ENCODE measurements at places on chromosomes 12 and 14. TPM values are rescaled to one million over a fixed set of nuclear protein-coding genes. Genes with fewer than 3 reads are reported as not detected.

The FAM181A gene
- not detected for total RNA-seq

The RHEBL1 gene
- total RNA-seq: 11.0 TPM

The BCL7A gene
- total RNA-seq: 7.1 TPM

The EFS gene
- total RNA-seq: 0.80 TPM

The BCL11B gene
- 2.9 TPM for total RNA-seq
